A549 treated with CORT108297 at 1 μM for 4 hours (cell line): ENCODE measurements at places on chromosomes 4 and X. TPM values are rescaled to one million over a fixed set of nuclear protein-coding genes. Genes with fewer than 3 reads are reported as not detected.

CLDN2 gene
- 7.1 to 9.0 TPM (median 7.8 TPM) in 5 replicates for total RNA-seq

CDS1 gene
- 0.76 to 1.1 TPM (median 0.78 TPM) in 5 replicates for total RNA-seq

MAGEC1 gene
- 0.02 to 0.03 TPM (median 0.03 TPM) in 3 of 5 replicates, not detected in the others for total RNA-seq

SCRG1 gene
- not detected in 5 replicates for total RNA-seq

GDPD2 gene
- total RNA-seq: 0.05 to 0.06 TPM (median 0.06 TPM) in 5 replicates

RNF150 gene
- 0.27 to 0.51 TPM (median 0.39 TPM) in 5 replicates for total RNA-seq

ENPEP gene
- 0.01 to 0.14 TPM (median 0.09 TPM) in 5 replicates for total RNA-seq

CXCL10 gene
- total RNA-seq: 0.07 to 0.22 TPM (median 0.13 TPM) in 5 replicates

ZNF157 gene
- total RNA-seq: 0.05 TPM in 1 of 5 replicates, not detected in the others

PABPC1L2A gene
- not detected in 5 replicates for total RNA-seq
